ENCODE measurements at places on chromosomes 16 and 17.

- peak; percentile 26 for DNase-seq
Measured at GRCh38 chr17:59769887-59770286, 62.4 kb downstream of the VMP1 start.

- no peak for DNase-seq
Measured at GRCh38 chr17:39094607-39095308, 56.7 kb downstream of the PLXDC1 start.

DNA sequence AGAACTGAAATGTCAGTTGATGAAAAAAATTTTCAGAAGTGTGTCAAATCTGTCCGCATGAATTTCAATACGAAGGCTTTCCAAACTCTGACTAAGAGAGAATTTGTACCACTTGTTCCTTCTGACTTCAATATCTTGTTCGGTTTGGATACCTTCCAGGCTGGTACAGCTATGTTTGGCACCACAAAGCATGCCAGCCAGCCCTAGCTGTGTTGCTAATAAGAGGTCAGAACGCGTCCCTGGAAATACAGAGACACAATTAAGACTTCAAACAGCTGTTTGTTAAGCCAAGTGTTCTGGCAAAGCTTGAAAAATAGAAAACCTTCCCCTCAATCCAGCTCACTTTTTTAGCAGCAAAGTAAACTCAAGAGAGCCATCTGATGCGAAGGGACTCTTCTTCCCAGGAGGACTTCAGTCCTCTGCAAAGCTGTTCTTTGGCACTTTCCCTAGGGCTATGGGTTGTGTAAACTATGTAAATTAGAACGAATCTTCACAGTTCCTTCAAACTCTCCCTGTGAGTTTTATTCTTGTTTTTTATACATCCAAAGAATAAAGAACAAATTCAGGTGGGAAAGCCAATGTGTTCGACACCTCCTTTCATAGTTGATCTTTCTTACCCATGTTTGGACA, 35.1 kb downstream of the GRB2 start:
- no peak for DNase-seq

- DNase-seq: no peak
Measured at GRCh38 chr17:29100296-29100695, 57.4 kb downstream of the PIPOX start.

DNA sequence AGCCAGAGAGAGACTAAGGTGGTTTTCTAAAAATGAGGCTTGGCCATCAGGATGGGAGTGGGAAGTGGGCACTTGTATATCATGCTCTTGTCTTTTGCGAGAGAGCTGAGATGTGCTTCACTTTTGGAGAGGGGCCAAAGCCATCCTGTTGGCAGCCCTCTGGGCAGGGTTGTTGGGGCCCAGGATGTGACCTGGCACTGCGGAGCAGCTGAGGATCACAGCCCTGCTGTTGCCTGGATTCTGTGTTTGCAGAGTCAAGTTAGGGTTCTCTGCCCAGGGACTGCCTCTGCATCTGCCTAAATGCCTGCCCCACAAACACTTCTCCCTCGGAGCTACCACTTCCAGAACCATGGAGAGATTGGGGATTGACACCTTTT, 71.2 kb downstream of the PLD6 start:
- DNase-seq: no peak

DNA sequence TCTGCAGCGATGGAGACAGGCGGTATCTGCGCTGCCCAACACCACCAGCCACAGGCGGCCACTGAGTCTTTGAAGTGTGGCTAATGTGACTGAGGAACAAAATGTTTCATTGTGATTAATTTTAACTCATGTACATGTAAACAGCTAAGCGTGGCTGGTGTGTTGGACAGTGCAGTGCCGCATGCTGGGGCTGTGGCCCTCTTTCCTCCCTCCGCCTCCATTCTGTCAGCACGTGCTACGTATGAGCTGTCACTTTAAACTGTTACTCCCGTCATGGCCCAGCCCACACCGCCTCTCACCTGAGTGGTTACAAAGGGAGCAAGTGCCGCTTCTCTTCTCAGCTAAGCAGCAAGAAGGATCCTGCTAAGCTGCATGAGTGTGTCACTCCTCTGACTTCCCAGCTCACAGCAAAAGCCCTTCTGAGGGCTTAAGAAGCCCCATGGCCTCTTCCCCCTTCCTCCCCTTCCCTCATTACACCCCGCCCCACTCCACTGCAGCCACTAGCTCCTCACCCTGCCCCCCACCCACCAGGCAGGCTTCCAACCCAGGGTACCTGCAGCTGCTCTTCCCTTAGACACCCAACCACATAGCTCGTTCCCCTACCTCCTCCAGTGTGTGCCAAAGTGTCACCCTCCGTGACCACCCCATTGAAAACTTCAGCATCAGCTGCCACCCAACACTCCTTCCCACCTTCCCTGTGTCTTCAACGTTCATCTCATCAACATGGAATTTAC, 15.0 kb downstream of the HASPIN start:
- DNase-seq: no peak

DNA sequence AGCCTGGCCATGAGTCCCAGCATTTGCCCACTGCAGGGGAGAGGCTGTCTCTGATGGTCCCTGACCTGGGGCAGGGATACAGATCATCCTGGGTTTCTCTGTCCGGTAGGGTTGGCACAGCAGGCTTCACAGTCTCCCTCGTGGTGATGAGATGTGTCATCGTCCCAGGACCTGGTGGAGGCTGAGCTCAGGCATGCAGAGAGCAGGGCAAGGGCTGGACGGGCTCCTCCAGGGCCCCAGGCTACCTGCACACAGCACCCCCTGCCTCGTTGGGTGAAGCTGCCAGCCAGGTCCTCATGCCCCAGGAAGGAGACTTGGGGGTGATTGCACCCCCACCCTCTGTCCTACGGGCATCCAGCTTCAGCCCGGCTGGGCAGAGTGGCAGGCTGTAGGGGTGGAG, 155.8 kb upstream of the GSE1 start:
- no peak for DNase-seq

GRCh38 chr16:80273635-80274538, 266.9 kb upstream of the DYNLRB2 start:
- DNase-seq: peak; percentile 56

- peak; percentile 94 for DNase-seq
Measured at GRCh38 chr16:54193665-54194333, 92.8 kb downstream of the IRX3 start.

GRCh38 chr17:16873174-16874035, 98.5 kb downstream of the TNFRSF13B start:
- DNase-seq: peak; percentile 66

GRCh38 chr17:76995387-76996105, 127.3 kb downstream of the MGAT5B start:
- DNase-seq: no peak

- peak; percentile 28 for DNase-seq
Measured at GRCh38 chr16:17784073-17784472, 313.3 kb upstream of the XYLT1 start.

DNA sequence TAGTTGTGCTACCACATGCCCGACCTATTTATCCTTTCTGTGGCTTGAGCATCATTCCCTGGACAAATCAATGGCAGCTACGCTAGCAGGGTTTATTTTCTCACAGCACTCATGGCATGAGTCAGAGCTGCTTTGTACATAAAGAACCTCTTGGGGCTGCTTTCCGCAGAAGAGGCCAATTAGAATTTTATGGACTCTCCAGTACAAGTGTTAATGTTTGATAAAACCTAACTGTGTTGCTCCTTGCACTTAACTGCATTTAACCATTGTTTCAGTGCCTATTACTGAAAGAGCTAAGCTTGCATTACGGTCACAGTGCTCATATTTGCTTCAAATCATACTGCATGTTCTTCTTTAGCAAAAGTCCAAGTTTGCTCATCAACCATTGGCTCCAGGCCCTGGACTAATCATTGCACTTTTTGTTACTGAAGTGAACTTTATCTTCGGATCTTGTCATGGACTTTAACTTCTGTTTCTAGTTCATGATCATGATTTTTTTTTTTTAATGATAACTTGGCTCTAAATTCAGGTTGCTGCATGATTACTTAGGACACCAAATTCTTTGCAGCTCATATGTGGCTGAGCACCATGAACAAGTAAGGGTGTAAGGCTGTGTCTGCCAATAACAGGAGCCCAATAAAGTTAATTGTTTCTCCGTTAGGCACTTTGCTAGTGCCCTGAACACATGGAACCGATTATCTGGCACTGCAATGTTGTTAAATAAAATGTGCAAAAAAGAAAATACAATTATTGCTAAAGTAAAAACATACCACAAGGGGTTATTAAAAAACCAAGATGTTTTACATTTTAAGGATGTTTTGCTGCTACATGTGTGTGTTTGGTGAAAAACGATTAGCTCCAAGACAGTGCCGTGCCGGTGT, 492.2 kb downstream of the KCNJ2 start:
- no peak for DNase-seq

DNA sequence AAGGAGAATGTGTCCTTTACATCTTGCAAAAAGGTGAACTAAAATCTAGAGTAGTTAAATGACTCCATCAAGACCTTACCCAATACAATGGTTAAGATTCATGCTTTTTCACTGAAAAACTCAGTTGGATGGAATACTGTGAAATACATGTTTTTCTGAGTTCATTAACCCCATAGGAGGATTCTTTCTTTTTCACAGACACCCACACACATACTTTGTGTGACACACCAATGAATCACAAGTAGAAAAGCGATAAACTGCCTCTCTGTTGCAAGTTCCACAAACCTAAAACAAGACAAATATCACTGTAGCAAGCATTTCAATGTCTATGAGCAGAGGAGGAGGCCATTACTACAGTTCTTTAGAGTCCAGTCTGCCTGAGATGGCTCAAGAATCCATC, 258.8 kb upstream of the CDH5 start:
- peak; percentile 79 for DNase-seq

DNA sequence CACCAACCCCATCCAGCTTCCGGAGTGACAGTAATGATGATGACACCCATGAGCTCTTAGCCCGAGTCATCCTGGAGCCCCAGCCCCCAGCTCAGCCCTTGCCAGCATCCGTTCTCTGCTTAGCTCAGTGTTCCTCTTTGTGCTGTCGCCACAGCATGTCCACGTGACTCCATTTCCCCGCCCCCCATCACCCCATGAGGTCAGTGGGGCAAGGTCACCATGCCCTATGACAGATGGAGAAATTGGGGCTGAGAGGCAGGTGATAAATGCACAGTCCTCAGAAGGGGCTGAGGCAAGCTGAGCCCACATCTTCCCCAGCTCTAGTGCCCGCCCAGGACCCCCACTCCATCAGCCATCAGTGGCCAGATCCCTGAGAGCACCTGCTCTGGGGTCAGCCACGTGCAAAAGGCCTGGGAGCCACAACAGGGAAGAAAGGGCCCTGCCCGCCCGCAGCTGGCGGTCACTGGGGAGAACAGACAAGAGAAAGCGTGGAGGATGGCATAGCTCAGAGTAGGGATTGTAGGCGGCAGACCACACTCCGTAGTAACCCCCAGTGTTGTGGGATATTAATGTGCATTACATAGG, 17.1 kb downstream of the ITGB4 start:
- DNase-seq: peak; percentile 57

- no peak for DNase-seq
Measured at GRCh38 chr17:44575403-44575802, 18.1 kb downstream of the FZD2 start.

DNA sequence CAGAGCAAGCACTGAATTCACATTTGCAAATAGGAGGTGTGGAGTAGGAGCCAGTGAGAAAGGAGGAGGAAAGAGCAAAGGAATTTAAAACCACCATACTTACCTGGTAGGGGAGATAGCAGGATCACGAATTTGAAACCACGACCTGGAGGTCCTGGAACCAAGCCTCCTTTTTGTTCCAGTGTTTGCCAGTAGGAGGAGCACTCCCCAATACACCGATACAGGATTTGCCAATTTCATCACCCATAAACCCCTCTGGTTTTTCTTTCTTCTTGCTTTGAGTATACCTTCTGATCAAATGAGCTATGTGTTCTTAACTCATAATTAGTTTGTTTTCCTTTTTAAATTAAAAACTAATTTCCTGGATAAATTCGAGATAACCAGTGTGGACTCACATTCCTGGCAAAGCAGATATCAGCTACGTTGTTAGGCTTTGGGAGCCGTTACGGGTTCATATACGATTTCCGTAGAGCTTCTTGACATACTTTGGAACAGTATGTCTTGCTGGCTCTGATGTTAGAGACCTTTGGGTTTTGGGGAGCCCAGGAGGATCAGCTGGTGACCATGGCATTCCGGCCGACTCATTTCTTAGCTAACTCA, 22.7 kb downstream of the BCO1 start:
- peak; percentile 52 for DNase-seq

GRCh38 chr17:29726715-29727252, 104.1 kb upstream of the CORO6 start:
- DNase-seq: no peak

GRCh38 chr17:6779411-6779810, 3.4 kb downstream of the FBXO39 start:
- no peak for DNase-seq

DNA sequence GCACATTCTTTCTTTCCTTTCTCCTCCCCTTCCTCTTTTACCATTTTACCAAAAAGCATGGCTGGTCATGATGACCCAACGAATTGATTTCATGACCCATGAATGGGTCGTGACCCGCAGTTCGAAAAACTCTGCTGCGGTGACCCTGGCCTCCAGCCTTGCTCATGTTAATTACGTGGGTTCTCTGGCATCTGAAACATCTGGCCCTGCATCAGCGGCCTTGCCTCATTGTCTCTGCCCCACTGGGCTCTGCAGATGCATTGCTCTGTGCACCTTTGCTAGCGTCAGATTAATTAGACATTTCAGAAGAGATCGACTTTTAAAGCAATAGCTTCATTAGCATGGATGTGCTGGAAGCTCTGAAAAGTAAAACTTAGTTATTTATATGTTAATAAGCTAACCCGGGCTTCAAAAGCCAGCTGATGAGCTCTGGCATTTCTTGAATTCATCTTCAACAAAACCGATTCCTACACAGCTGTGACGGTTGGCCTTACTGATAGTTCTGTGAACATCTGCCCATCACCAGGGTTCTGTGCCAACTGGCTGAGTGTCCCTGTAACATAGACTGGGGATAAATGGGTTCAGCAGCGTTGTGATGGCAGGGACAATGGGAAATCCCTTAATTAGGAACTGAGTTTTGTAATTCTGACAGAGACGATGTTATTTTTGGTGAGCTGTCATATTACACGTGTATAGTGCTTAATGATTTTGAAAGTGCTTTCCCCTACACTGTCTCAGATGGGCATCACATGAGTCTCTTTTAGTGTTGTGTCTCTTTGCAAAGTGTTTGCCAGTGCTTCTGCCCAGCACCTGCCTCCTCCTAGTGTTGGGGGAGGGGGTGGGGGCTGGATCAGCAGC, 225.9 kb upstream of the EEF2KMT start:
- DNase-seq: no peak

- DNase-seq: no peak
Measured at GRCh38 chr17:68572138-68572842, 28.9 kb downstream of the FAM20A start.

DNA sequence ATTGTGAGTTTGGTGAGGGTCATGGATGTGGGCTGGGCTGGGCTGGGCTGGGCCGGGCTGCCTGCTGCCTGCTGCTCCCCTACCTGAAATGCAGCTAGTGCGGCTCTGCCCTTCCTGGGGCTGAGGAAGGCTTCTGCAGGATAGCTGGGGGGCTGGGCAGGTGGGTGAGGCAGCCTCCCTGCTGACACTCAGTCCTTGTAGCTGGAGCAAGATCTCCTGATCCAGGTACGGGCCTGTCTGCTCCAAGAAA, 4.7 kb downstream of the RPL13 start:
- DNase-seq: no peak

GRCh38 chr17:14737984-14738651, 437.2 kb downstream of the HS3ST3B1 start:
- DNase-seq: peak; percentile 94
